ENCODE measurements at places on chromosomes 4 and X.

DNA sequence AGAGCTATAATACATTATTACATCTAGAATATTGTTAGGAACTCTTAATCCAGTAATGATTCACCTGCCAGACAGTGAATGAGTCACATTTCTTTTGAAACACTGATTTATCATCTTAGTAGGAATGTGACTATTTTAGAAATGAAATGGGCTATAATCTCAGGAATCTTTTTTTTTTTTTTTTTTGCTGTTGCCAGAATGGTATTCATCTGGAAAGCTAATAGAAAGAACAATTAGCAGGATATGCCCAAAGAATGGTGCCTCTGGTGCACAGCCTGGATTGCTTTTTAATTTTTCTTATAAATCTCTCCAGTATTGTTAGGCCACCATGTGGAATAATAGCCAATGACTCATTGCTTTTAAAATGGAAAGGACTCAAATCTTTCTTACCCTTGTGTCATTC lies 181.1 kb upstream of the SMIM31 start:
- peak; percentile 5 for DNase-seq

- no peak for DNase-seq
These were observed 195.4 kb downstream of the NWD2 start for GRCh38 chr4:37439809-37440474.

GRCh38 chr4:7052923-7053715 lies 9.9 kb downstream of the TADA2B start:
- no peak for DNase-seq

- no peak for DNase-seq
These were observed 114.5 kb upstream of the RBPJ start for GRCh38 chr4:26206339-26206738.

DNA sequence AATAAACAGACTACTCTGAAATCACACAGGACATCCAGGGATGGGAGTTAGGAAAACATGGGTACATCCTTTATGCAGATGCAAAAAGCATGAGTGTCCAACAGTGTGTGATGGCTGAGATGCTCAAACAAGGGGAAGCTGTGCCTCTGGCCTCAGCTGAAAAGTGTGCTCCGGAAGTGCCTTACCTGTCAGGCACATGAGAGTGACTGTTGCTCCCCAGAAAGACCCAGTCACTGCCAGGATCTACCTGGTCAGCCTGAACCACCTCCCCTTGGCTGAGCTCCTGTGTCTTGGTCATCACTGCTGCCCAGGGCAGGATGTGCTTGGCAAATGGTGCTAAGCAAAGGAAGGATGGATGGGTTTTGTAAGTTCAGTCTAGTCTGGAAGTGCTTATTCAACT lies 4.0 kb downstream of the PPP2R2C start:
- no peak for DNase-seq

DNA sequence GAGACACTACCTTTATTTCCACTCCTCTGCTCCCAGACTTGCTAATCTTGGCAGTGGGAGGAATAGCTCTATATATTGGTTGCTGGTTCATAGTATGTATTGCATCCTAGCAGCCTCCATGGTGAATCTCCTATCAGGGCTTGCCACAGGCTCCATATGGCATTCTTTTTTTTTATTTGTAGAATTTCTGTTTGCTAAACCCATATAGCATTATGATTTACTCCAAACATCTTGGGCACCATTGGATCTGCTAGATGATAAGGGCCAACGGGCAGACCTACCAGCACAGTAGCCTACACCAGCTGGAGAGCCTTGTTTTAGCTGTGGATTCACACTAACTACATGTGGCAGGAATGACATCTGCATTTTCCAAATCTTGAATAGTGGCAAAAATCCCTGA lies 6.9 kb downstream of the SMIM10 start:
- DNase-seq, result no peak

- DNase-seq, result peak; percentile 23
These were observed 1.7 kb downstream of the FRAS1 start for GRCh38 chr4:78058591-78059523.

DNA sequence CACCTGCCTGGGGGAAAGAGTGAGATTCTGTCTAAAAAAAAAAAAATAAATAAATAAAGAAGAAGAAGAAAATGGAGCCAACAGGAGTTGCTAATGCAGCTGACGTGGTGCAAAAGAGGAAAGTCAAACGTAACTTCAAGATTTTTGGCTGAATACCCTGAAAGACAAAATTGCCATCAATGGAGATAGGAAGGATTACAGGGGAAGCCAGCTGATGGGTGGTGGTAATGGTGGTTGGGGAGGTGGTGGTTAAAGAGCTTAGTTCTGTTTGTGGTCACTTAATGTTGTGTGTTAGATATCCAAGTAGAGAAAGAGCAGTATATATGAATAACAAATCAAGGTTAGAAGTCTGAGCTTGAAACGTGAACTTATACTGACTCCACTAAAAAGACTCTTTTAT lies 225.4 kb downstream of the ARHGAP24 start:
- DNase-seq, result no peak

DNA sequence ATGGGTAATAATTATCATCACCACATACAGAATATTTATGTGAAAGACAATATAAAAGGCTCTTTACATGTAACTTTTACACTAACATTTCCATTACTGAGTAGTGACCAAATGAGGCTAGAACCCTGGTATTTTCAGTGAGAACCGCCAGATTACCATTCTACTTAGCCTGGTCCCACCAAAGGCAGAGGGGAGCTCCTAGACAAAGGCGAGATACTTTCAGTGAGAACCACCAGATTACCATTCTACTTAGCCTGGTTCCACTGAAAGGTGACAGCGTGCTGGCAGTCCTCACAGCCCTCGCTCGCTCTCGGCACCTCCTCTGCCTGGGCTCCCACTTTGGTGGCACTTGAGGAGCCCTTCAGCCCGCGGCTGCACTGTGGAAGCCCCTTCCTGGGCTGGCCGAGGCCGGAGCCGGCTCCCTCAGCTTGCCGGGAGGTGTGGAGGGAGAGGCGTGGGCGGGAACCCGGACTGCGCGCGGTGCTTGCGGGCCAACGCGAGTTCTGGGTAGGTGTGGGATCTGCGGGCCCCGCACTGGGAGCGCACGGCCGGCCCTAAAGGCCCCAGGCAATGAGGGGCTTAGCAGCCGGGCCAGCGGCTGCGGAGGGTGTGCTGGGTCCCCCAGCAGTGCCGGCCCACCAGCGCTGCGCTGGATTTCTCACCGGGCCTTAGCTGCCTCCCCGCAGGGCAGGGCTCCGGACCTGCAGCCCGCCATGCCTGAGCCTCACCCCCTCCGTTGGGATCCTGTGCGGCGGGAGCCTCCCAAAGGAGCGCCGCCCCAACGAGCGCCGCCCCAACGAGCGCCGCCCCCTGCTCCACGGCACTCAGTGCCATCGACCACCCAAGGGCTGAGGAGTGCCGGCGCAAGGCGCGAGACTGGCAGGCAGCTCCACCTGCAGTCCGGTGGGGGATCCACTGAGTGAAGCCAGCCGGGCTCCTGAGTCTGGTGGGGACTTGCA lies 1276.1 kb downstream of the PCDH7 start:
- no peak for DNase-seq

- DNase-seq, result no peak
These were observed 20.3 kb upstream of the PACRGL start for GRCh38 chr4:20679951-20680350.

DNA sequence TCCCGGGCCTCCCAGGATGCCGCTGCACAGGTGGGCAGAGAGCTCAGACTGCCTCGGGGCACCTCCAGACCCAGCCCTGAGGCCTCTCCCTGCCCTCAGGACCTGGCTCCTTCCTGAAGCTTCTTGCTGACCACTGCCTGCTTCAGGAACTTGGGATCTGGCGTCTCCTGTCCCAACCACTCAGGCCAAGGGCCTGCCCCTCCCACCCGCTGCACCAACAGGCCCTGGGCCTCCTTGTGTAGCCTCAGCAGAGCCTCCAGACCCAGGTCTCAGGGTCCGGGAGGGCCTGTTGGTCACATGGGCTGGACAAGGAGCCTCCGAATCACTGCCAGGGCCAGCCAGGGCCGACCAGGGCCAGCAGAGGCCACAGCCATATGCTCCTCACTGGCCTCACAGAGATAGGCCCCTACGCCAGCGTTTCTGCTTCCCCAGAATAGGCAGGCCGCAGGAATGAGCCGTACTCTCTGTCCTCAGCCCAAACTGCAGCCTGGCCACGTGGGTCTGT lies 2.8 kb downstream of the MXD4 start:
- DNase-seq, result no peak

DNA sequence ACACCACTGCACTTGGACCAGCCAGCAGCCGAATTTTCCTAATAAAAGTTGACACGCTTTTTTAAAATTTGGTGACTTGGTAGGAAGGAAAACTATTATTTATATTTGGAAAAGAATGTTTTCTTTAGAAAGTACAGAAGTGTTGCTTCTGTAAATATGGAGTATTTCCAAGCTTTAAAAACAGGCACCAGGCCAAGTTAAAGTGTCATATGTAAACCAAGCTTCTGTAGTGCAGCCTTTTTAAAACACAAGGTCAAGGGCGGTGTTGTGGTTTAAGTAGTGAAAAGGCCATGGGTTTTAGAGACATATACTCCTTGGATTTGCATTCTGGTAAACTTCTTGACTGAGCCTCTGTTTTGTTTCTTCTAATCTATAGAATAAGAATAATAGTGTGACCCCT lies 62.7 kb downstream of the TRIM2 start:
- DNase-seq, result no peak

- no peak for DNase-seq
These were observed 43.1 kb downstream of the CXXC4 start for GRCh38 chr4:104451573-104451972.

- no peak for DNase-seq
These were observed 21.2 kb downstream of the SLC2A9 start for GRCh38 chr4:9999956-10000561.

DNA sequence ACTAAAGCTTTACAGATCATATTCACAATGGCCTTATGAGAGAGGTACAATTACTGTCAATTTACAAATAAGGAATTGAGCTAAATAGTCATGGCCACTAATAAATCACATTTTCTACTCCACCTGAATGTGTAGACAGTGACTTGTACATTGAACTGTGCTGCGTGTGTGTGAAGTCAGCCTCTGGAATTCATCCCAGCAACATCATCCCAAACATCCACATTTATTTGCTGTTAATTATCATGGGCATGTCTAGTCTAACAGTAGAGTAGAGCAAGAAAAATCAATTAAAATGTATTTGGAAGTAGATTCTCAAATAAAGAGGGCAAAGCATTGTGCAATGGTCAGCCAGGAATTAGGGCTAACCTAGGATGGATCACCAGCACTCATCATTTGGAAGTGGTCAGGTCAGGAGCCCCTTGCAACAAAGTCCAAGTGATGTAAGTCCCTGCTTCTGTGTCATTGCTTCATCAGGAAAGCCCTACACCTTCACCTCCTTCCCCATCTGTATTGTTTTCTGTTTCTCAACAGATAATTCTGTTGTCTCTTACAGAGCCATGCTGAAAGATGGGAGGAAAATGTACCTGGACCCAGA lies 4.8 kb upstream of the PF4V1 start:
- DNase-seq, result no peak

DNA sequence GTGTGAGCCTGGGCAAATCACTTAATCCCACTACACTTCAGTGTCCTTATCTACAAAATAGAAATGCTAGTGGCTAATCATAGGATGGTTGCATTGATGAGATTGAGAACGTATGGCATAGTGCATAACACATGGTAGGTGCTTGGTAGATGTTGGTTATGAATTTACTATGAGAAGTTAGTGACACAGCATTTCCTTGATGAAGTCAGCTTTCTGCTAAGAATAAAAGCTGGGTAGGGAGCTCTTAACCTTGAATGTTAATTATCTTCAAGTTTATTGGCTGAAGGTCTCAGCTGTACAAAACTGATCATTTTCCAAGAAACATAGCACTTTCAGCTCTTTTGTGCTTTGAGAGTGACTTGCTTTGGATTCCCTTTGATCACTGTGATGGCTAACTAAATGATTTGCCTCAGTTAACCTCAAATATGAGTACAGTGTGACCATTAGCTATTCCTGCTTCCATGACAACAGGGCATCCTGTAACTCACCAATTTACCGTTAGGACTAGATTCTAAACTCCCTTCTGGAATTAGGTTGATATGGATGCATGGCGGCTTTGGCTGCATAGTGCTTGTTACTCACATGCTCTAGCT lies 17.8 kb downstream of the PDK3 start:
- DNase-seq, result no peak

DNA sequence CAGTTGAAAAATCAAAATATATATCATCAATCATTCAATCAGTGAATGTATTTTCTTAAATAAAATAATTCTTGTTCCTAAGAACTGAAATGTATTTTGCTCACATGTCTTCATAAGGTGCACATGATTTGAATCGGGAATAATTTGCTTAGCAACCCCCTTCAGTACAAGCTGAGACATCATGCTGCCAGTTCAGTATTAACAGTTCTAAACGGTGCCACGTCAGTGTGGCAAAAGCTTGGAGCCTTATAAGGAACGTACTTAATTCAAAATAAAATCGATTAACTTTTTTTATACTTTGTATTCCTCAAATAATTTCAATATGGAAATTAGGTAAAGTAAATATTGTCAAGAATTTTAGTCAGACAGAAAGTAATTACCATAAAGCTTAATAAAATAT lies 287.9 kb downstream of the CCSER1 start:
- DNase-seq, result no peak

DNA sequence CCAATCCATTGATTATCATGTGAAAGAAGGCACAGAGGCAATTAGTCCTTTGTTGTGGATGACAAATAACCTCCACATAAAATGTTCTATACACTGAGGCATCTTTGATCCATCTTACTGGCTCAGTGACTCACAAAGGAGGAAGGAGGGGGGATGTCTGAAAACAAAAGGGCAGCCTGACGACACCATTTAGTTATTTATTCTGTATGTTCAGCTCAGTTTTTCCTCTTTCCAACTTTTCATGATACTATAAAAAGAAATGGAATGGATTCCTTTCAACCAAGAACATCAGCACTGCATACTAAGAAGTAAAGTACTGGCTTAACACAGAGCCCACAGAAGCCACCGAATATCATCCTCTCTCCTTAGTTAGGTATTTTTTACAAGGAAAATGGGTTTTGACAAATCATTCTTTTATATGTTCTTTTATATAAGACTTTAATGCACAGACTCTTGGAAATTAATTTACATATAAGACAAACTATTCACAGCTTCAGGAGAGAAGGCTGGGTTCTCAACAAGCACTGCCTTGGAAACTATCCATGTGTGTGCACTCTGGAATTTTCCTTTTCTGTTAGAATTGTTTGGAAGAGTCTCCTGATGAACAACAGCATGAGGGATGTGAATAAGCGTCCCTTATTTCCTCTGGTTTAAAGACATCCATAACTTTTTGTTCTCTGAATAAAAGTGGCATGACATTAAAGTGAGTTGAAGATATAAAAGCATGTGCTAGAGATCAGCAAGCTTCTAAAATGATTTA lies 135.6 kb downstream of the TSPAN5 start:
- DNase-seq, result no peak

- no peak for DNase-seq
These were observed 26.3 kb downstream of the RTL5 start for GRCh38 chrX:72105436-72105835.

GRCh38 chr4:1296324-1297022 lies 6.8 kb downstream of the MAEA start:
- DNase-seq, result no peak

DNA sequence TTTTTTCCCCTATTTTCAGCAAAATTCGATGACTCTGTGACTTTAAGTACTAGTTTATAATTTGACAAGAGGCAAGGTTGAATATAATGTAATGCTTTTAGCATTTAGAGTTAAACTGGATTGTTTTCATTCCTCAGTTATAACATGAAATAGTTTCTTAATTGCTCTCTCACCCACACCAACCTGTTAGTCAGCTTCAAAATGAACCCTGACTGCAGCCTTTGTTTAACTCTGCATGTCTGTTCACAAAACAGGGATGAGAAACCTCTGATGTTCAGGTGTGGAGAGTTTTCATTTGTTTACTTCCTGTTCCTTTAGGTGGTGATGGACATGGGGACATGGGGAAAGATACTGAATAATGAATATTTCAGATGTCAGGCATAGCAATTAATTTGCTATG lies 49.9 kb upstream of the MND1 start:
- DNase-seq, result no peak

GRCh38 chr4:158133551-158133950 lies 39.3 kb downstream of the GASK1B start:
- DNase-seq, result no peak
